Fibroblast of pulmonary artery (primary cell): ENCODE measurements at places on chromosomes 2 and 18.
A peak's percentile ranks its signal among the peaks of the same experiment; 100 is the strongest.

DNA sequence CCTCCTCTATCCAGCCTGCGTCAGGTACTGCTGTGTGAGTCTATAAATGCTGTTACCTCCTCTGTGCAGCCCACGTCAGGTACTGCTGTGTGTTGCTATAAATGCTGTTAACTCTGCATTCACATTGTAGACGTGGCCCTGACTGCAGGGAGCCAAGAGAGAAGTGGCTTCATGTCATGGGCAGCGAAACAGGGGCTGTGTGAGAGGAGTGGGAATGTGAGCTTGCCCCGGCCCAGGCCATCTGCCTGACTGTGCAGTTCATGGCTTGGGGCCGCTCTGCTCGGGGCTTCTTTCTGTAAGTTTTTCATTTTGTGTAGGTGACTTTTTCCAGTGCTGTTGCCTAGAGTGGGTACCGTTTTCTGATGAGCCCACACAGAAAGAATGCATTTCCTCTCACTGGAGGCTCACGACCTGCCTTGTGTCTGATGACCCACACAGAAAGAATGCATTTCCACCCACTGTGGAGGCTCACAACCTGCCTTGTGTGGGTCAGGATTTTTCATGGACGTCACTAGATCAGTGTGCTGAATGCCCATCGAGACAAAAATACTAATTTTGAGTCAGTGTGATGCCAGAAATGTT is 104.5 kb downstream of the SNTG2 start:
- DNase-seq, result peak; percentile 72

- DNase-seq, result peak; percentile 84
These were observed 74.2 kb downstream of the SH3BP4 start for GRCh38 chr2:235025800-235026536.

GRCh38 chr2:78913257-78913656 is 112.2 kb upstream of the REG3G start:
- no peak for DNase-seq

DNA sequence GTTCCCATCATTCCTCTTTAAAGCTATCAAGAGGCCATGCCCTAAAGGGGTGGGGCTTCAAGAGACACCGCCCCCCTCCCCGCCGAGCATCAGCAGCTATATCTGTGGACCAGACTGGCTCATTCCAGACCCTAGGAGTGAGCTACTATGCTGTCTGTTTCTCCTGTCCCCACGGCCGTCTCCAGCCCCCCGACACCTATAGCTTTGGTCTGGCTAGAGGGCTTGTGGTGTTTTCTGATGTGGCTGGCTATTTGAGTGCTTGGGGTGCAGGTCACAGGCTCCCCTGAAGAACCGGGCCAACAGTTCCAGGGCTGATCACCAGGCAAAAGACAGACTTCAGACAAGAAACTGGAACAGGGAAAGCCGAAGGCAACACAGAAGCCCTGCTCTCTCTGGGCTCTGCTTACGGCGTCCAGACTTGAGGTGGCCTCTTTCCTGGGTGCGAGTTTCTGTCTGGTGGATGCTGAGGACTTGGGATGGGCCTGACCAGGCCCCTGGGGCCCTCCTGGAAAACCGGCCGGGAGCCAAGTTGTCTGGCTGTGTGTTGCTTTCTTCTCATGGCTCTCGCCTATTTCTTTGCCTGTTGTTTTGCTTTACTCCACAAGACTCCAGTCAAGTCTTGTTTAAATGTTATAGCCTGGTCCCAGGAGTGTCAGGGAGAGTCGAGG is 83.6 kb downstream of the KLHL29 start:
- DNase-seq, result no peak

DNA sequence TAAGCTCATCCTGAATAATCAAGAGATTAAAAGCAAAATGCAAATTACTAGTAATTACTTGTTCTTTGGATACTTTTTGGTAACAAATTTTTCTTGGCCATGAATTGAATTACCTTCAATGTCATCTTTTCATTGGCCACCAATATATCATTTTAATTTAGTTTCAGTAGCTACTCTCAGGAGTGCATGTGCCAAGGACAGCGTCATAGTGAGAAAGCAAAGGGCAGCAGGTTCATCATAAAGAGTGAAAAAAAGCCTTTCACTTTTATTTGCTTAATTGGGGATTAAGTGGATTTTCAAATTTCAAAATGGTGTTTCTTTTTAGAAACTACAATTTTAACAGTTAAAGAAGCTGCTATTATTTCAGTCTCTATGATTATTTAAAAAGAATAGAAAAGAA is 815.2 kb downstream of the NR4A2 start:
- DNase-seq, result no peak

- DNase-seq, result peak; percentile 28
These were observed 180.3 kb downstream of the TFCP2L1 start for GRCh38 chr2:121104721-121105141.

DNA sequence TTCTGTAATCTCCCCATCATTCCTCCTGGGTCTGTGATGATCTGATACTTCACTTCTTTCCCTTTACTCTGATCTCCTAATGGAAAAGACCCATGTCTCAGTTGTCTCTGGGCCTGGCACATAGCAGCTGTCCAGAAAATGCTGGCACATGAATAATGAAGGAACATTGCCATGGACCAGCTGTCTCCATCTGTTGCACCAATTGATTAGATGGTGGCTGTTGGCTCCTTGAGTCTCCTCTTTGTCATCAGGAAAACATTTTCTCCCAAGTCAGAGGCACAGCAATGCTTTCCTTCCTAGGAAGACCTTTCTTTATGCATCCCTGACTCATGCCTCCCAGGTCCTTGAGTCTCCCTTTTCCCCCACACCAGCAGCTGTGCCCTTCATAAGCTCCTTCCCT is 286.2 kb upstream of the CXCR4 start:
- DNase-seq, result no peak

DNA sequence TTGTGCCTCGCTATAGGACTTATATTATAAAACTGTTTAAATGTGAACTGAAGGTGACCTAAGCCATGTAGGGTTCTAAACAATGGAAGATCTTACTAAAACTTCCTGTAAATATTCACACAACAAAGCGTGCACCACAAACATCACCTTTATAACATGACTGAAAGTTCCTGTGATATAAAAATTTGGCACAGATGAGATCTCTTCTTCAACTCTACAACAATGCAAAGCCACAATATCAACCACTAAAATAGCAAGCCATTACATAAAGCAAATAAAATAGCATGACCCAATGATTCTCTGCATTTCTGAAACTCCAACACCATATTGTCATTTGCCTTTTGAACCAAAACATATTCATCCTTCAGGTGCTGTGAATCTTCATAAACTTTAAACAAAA is 3.5 kb downstream of the YES1 start:
- no peak for DNase-seq

DNA sequence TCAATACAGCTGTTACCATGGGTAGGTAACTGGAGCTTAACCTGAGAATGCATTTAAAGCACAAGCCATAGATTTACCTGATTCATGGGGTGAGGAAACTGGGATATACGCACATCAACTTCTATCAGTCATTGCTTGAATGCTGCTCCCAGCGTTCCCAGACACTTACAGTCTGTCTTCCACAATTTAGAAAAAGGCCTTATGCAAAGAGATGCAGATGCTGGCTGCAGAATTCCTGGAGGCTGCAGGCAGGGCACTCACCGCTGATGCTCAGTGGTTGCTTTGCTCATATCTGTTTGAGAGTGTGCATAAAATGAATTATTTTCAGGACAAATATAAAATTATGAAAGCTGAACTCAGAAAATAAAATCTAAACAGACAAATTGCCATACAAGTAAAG is 950.7 kb upstream of the PIK3C3 start:
- DNase-seq, result no peak

- no peak for DNase-seq
These were observed 219.0 kb downstream of the ACTR3 start for GRCh38 chr2:114108824-114109416.

DNA sequence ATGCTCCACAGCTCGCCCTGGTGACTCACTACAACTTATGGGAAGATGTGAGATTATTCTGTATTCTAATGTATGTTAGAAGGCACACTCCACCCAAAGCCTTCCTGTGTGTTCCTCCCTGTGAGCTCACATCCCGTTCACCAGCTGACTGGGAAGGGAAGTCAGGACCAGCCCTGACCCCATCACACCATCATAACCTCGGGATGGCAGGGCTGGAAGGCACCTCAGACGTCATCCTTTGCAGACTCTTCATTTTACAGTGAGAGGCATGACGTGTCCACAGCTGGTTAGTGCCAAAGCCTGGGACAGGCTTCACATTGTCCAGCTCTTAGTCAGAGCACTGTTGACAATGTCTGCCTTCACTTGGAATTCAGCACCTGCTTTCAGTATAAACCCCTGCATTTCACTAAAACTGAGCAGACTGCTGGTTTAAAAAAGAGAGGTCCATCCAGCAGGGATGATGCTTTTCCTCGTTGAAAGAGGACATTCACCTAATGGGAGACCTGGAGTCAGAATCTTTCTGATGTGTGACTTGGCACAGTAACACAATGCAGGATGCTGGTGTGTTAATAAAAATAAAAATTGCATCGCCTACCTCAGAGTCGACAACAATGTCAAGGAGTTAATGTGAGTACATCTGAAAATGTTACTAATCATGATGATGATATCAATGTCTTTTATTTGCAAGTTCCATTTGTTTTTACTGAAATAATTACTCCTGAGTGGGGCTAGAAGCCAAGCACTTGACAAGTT is 418.0 kb upstream of the TNP1 start:
- DNase-seq, result peak; percentile 96

GRCh38 chr2:65661980-65662653 is 229.7 kb upstream of the SPRED2 start:
- DNase-seq, result no peak

DNA sequence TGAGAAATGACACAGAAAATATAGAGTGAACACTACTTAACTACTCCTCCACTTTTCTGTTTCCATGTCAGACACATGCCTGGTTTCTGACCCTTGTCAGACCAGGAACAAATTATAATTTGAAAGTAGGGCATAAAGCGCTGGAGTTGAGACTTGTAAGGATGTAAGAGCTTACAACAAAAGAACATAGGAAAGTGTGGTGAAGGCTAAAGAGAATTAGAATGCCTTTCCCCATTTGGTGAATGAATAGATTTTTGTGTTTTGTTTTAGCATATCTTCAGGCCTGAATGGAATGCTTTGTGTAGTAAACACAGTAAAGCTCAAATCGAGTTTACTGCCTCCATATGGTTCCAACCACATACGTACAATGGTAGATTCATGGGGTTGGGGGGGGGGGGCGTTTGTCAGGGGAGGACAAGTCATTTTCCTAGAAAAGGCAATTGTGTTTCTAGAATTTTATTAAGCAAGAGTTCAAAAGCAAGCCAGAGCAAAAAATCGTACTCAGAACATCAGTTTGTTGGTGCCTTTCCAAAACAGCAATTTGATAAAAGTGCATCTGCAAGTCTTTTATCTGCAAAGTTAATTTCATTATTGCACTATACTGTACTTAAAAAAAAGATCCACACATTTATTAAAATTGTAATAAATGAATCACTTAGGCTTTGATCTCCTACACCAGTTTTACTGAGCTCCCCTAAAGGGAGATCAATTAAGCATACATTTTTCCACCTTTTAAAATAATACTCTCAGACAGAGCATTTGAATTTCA is 30.9 kb downstream of the NRXN1 start:
- DNase-seq, result no peak

DNA sequence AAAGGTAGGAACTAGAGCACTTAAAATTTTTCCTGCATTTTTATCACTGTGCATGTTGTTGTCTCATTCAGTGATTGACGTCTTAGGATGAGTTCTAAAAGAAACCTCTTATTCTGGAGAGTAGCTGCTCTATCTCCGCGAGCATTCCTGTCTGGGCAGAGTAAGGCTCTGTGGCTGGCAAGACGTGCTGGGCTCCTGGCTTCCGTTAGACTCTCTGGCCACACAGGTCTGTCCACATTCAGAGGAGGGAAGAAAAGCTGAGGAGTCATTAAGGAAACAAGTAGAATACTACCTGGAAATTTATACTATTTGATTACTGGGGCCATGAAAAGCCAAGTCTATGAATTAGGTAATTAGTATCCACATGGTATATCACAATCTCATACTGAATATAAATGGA is 138.0 kb upstream of the DNMT3A start:
- DNase-seq, result no peak

DNA sequence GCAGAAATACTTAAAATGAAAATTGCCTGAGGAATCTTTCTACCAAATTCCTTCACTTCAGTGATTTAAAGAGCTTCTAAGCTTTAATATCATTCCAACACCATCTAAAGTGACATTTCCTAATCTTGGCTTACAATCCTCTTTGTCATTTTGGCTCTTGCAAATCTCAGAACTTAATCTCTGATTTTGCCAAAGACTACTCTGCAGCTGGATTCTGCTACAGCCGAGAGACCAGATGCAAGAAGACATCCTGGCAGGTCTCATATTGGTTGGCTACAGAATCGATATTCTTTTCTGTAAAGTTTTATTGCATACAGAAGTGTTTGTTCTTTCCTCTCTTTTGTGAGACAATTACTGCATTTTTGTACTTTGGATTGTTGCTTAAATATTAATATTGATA is 716.5 kb upstream of the LRATD1 start:
- no peak for DNase-seq

DNA sequence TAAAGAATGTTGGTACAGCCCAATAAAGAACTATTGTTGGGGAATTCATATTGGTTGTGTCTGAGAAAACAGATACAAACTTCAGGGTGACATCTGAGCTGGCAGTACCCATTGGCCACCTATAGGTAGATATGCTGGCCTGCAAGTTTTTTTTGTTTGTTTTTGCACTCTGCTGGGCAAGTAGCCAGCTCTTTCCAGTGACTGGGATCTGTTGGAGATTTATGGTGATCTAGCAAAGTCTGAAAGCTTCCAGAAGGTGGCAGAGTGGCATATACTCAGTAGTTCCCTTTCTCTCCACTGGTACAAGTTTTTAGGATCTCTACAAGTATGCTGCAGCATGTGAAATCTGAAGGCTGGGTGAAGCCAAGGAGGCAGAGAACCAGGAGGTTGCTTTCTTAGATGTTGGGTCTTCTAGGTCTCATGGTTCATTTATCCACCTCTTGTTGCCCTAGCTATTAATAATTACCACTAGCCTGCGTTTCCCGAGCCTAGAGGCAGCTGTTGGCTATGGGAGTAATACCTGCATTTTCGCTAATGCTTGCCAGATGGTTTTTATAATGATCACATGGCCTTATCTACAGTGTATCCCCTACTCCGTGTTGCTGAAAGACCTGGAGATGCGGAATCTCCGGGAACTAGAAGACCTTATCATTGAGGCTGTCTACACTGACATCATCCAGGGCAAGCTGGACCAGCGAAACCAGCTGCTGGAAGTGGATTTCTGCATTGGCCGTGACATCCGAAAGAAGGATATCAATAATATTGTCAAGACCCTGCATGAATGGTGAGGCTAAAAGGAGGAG is 9.5 kb downstream of the COPS7B start:
- DNase-seq, result peak; percentile 81

- DNase-seq, result no peak
These were observed 44.5 kb upstream of the RMDN2 start for GRCh38 chr2:37880551-37880950.

DNA sequence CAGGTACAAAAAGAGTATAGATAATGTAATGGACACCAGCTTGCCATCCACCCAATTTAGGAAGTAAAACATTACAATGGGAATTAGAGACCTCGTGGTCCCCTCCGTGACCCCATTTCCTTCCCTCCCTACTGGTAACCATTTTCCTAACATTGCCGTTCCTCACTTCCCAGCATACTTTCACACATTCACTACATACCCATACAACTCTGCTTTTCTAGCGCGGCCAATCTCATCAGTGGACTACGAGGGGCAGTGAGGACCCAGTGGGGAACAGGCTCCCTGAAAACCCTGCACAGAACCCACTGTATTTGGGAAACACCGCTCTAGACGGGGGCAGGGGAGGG is 1.1 kb downstream of the ENOSF1 start:
- no peak for DNase-seq
